ENCODE measurements at places on chromosomes 4 and X.

DNA sequence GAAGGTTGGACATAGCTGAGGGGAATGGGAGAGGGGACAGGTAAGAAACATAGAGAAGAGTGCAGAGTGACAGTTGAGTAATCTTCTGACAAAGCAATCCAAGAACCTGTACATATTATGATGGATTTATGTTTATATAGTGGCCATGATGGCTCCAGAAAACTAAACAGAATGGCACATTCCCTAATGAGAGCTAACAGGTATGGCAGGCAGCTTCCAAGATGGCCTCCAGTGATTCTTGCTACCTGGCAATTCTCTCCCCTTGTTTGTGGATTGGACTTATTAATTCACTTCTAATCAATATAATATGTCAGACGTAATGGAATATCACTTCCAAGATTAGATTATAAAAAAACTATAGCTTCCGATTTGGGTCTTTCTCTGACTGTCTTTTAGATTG lies 359.5 kb downstream of the DTHD1 start:
- DNase-seq = no peak

GRCh38 chrX:127578395-127578794 lies 473.8 kb downstream of the ACTRT1 start:
- DNase-seq = no peak

GRCh38 chr4:7785017-7785416 lies 154.6 kb downstream of the AFAP1 start:
- no peak for DNase-seq

GRCh38 chr4:24794916-24795665 lies at the start of gene SOD3:
SOD3 (plus strand) TSS chr4:24795573; CDS start chr4:24799522, 3,949 bp downstream.
- no peak for DNase-seq

- DNase-seq = no peak
Observed at GRCh38 chr4:157143369-157143768, 67.4 kb downstream of the GLRB start.

DNA sequence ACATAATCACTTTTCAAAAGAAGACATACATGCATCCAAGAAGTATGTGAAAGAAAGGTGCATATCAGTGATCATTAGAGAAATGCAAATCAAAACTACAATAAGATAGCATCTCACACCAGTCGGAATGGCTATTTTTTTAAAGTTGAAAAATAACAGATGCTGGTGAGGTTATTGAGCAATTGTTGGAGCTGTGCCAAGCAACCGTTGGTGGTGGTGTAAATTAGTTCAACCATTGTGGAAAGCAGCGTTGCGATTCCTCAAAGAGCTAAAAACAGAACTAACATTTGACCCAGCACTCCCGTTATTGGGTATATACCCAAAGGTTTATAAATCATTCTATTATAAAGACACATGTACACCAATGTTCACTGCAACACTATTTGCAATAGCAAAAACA lies 14.2 kb downstream of the COX7B2 start:
- no peak for DNase-seq

GRCh38 chr4:42398171-42398870 lies 1.0 kb downstream of the SHISA3 start:
- DNase-seq = no peak

GRCh38 chr4:168070903-168071302 lies 21.4 kb upstream of the ANXA10 start:
- DNase-seq = no peak

DNA sequence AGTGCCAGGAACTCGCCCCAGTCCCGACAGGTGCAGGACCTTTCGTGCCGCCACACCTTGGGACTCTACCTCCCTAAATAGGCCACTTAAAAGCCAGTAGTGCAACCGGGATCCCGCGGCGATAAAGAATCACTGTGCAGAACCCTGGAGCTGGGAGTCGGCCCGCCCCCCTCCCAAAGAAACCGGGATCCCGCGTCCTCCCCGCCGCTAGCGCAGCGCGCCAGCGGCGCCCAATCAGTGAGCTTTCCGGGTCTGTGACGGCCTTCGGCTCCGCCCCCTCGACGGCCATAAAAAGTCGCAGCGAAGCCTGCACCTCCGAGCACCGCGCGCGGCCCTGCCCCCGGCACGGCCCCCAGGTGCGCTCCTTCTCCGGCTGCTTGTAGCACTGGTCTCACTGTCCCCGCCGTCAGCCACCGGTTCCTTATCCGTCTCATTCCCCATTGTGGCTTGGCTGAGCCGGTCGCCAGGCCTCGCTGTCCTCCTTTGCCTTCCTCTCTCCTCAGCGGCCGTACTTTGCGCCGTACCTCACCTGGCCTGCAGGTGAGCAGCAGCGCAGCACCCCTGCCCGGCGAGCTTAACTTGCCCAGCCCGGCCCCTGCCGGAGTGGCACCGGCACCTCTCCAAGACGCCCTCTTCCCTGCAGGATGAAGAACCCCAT lies at the start of gene LRAT:
LRAT (plus strand) TSS at position 318 of the 658 bp plus-strand sequence; CDS start at position 645, 327 bp downstream.
- peak; percentile 42 for DNase-seq

DNA sequence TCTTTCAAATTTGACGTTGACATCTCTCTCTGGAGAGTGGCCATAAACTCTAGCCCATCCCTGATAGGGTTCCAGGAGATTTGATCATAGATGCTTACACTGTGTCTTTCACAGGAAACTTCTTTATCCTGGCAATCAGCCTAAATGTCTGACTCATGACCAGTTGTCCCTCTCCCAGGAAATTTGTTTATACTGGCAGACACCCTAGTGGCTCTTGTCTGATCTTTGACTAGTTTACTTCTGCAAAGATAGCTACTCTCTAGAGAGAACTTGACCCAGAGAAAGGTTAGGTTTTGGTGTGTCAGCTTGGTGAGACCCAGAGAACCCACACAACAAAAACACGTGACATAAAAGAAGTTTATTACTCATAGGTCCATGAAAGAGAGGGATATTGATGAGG lies 509.8 kb downstream of the CENPC start:
- DNase-seq = no peak

GRCh38 chrX:45003085-45003484 lies 130.1 kb downstream of the KDM6A start:
- DNase-seq = no peak

DNA sequence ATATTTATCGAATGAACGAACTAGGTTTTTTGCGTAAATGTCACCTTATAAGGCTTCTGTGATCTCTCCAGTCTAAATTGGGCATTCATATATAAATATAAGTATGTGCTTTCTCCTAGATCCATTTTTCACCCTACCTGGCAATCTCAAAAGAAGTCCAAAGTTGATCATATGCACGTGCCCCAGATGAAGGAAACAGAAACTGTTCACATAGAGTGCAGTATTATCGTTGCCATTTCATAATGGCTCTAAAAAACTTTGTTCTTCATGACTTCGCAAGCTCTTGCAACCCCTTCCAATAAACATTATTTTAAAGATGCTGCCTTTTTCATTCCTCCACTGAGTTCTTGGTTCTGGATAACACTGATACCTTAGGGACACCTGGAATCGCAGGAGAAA lies 708 bp downstream of the INTS12 start:
- DNase-seq = no peak

DNA sequence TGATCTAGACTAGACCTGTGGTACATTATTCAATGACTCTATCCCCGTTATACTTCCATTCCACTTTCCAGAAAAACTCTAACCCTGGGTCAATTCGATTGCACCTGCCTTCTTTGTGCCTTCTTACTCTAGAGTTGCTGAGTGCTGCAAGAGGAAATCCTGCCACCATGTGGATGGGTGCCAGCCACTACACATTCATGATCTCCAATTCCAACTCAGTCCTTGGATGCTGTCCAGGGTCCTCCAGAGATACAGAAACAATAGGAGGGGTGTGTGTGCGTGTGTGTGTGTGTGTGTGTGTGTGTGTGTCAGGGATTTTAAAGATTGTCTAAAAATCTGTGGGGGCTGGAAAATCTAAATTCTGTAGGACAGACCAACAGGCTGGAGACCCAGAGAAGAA lies 42.9 kb upstream of the INTS6L start:
- no peak for DNase-seq

DNA sequence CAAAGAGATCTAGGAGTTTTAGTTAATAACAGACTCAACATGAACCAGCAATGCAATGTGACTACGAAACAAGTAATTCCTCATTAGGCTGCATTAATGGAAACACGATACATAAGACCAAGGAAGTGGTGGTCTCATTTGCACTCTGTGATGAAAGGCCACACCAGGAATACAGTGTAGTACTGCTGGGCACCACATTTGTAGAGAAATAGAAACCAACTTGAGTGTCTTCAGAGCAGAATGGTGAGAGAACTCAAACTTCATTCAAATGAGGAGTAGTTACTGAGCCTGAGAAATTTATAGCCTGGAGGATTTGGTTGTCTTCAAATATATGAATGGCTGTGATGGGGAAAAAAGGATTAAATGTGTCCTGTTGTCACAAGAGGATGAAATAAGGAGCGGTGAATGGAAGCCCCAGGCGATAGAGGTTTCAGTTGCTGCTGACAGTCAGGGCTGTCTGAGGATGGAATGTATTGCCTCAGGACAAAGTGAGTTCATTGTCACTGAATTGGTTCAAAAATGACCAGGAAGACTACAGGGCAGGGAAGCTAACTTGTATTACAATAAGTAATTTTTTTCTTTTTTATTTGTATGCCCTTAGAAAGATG lies 50.9 kb downstream of the NFKB1 start:
- DNase-seq = no peak

DNA sequence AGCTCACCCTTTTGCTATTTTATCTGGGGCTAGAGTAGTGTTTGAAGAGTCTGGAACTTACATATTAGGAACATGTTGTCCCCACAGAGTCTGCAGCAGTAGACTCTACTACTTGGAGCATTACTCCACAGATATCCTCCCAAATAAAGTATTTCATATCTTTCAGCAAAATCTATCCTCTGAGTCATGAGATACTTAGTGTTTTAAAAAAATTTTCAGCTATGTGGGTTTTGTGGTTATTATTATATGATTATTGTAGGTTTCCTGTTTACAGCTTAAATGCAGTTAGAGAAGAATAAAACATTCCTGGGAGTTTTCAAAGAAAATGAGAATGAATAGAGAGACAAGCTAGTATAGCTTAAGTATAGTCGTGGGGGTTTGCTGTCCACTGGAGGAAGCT lies 30.9 kb downstream of the PAGE2 start:
- DNase-seq = no peak

- DNase-seq = no peak
Observed at GRCh38 chr4:154277172-154277571, 214.4 kb downstream of the DCHS2 start.

DNA sequence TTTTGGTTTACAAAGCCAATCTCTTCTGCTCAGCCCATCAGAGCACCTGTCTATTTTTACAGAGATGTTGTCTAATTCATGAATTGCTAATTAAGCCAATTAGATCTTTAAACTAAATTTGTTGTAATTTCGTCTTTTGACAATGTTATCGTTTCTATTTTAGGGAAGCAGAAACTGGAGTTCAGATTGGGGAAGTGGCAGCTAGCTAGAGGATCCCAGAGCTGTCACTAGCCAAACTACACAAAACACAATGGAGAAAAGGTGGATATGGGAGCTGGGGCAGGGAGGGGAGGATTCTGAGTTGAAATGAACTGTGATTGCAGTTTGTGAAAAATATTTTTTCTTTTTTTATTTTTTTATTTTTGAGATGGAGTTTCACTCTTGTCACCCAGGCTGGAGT lies 35.8 kb downstream of the CASP3 start:
- no peak for DNase-seq

GRCh38 chr4:88533088-88533790 lies 9.7 kb upstream of the PYURF start:
- no peak for DNase-seq

- DNase-seq = no peak
Observed at GRCh38 chr4:31702326-31702725, 982.2 kb downstream of the PCDH7 start.

Measured in D721Med (cell line).